ENCODE measurements at places on chromosomes 16 and 17.

- DNase-seq: peak; percentile 16
These were observed 42.1 kb downstream of the ITGAM start for GRCh38 chr16:31301708-31302400.

- DNase-seq: no peak
These were observed 482.8 kb downstream of the SOX9 start for GRCh38 chr17:72603420-72604242.

GRCh38 chr17:16258901-16259300 lies 41.9 kb downstream of the PIGL start:
- no peak for DNase-seq

DNA sequence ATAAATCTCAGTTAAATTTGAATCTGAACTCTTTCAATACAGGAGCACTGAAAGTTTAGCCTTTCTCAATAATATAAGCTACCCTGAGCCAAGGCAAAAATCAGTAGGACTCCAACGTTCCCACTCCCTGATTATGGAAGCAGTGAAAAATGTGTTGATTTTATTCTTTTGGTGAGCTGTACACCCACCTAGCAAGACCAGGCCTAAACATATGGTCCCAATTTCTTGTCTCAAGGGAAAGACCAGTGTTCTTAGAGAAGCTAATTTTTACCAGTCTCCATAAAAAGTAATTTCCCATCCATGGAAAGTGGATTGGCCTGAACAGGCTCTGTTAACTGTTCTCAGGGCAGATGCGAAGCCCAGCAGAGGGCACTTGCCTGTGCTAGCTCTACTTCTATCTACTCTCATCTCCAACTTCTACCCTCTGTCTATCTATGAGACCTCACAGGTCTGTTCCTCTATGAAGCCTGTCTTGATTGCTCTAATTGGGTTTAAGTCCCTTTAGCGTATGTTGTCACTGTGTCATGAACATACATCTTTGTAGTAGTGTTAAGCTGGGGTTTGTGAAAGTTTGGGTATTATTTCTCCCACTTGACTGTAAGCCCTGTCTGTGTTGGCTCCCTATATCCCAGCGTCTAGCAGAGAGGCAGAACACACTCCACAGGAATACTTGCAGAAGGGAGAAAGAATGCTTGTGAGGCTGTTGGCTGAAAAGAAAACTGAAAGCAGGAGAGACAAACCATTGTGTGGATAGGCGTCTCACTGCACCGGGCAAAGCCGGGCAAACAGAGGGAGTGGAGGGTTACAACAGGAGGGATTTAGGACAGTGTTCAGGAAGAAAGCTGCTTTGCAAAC lies 167.1 kb upstream of the MAF start:
- no peak for DNase-seq

GRCh38 chr17:57569853-57570252 lies 175.2 kb downstream of the CCDC182 start:
- no peak for DNase-seq

DNA sequence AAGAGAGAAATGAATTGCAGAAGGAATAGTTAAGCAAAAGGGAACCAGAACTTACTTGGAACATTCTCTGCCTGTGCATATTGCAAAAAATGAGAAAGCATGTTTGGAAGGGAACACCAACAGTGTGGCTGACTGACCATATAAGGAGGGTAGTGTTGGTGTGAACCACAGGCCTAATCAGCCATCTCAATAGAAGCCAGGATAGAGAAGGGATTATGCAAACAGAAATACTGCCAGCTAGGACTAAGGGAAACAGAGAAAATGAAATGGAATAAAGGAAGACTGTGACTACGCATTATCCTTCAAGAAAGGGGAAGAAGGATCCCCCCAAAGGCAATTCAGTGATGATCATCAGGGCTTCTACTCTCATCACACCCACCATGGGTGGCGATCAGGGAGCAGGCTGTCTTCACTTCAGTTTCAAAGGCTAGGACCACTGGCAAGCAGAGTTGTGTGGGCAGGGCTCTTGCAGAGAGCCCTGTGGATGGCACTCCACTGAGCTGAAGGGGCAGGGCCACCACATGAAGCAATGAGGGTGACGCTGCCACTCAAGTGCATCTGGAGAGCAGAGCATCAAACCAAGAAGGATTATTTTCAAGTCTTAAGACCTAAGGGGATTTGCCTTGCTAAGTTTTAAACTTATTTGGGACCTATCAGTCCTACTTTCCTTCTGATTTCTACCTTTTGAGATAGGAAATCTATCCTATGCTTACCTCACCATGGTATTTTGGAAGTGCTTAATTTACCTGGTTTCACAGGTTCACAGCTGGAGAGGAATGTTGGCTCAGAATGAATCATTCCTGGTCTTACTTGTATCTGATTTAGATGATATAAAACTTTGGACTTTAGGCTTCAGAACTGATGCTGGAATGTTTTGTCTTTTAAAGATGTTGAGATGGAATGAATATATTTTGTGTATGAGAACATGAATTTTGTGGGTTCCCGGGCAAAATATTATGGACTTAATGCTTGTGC lies 140.5 kb downstream of the SSH2 start:
- DNase-seq: no peak

DNA sequence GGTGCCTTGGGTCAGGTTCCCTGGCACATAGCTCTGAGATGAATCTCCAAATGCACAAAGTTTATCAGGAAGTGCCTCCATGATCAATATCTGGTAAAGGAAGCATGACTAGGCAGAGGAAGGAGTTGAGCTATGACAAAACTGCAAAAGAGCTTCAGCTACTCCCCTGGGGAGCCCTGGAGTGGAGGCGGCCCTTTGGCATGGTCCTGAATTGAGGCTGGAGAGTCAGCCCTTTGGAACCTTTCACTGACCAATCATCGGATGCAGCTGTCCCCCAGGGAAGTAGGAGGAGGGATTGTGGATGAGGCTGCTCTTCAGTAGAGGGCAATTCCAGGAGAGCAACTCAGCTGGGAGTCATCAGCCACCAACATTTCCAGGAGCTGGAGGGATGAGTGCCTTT lies 46.1 kb upstream of the NLRP1 start:
- DNase-seq: no peak

DNA sequence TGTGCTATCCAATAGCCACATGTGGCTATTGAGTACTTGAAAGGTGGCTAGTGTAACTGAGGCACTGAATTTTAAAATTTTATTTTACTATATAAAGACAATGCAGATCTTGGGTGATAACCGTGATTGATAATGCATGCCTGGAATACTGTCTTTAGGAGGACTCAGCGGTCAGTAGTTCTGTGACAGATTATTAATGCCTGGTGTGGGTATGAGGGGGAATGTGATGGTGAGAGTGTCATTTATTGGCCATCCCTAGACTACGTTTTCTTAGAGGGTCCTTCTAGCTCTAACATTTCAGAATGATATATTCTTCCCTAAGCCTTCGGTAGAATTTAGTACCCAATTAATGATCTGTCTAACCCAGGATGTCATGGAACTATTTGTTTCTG lies 157.6 kb downstream of the CPPED1 start:
- DNase-seq: no peak

GRCh38 chr17:50426814-50427787 lies 1.1 kb downstream of the ACSF2 start:
- peak; percentile 53 for DNase-seq

DNA sequence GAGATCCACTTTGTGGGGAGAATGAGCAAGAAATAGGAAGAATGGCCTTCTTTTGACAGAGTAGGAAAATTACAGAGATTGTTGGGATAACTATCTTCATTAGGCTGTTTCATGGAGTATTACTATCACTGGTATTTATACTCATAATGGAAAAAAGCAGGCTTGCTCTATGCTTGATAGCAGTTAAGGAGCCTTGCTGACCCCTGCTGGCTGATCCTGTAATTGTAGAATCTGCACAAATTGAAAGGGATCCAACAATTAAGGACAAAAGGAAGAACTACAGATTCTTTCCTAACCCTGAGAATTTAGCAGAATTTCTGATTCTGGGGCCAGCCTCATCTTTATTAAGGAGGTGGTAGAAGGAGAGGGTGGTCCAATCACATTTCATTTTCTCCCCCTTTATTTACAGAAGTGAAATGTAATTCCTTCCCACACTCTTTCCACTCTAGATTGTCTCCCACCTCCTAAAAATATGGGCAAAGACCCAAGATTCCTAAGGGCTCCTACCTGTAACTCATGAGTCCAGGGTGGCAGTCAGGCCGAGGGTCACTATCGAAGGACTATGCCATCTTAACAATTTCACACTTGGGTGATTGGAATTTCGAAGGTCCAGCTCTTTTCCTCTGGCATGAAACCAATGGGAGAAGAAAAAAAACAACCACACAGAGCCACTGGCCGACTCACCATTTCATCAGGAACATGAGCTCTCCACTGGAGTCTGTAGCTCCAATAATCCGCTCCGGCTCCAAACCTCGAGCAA lies 26.3 kb downstream of the NFE2L1 start:
- DNase-seq: peak; percentile 53

GRCh38 chr17:66438101-66438500 lies 135.7 kb downstream of the PRKCA start:
- no peak for DNase-seq

- no peak for DNase-seq
These were observed 8.7 kb upstream of the BEAN1 start for GRCh38 chr16:66418165-66418962.

- DNase-seq: no peak
These were observed 21.4 kb downstream of the NPLOC4 start for GRCh38 chr17:81615401-81615930.

DNA sequence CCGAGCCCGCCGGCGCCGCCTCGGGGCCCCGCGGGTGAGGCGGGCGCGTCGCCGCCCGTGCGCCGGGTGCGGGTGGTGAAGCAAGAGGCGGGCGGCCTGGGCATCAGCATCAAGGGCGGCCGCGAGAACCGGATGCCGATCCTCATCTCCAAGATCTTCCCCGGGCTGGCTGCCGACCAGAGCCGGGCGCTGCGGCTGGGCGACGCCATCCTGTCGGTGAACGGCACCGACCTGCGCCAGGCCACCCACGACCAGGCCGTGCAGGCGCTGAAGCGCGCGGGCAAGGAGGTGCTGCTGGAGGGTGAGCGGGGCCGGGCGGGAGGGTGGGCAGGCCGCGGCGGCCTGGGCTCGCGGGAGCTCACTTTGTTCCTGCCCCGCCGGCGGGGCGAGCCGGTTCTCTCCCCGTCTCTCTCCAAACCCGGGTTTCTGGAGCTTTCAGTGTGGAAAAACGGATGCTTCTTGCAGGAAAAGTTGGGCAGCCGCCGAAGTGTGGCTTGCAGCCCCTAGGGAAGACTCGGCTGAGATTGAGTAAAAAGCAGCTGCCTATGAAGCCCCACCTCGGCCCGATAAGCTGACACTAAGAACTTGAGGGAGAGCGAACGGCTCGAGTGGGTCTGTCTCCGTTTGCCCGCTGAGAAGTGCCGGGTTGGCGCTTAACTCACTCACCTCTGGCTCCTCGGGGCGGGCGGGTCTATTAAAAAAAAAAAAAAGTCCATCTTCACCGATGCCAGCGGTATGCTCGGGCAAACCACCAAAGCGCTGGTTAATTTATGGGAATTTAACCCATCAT lies 677 bp downstream of the SNTB2 start:
- DNase-seq: peak; percentile 45

DNA sequence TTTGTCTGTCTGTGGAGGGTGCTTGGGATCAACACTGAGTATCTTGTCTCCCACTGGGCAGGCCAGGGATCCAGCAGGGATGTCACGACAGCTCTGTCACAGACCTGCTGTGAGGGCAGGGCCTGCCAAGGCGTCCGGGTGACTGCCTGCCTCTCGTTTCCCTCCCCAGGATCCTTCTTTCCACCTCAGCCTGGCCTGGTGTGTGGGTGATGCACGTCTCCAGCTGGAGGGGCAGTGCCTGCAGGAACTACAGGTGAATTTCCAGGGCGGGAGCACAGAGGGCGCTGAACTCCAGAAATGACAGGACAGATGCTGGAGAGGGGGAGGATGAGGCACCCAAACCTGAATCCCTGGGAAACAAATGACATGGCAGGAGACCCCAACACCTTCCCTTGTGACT lies 6.8 kb upstream of the MMP15 start:
- DNase-seq: no peak

GRCh38 chr17:64461788-64462187 lies 12.9 kb downstream of the MILR1 start:
- no peak for DNase-seq

- DNase-seq: no peak
These were observed 72.3 kb upstream of the LHX1 start for GRCh38 chr17:36864827-36865430.

GRCh38 chr17:19270704-19271611 lies 33.8 kb downstream of the EPN2 start:
- DNase-seq: no peak

DNA sequence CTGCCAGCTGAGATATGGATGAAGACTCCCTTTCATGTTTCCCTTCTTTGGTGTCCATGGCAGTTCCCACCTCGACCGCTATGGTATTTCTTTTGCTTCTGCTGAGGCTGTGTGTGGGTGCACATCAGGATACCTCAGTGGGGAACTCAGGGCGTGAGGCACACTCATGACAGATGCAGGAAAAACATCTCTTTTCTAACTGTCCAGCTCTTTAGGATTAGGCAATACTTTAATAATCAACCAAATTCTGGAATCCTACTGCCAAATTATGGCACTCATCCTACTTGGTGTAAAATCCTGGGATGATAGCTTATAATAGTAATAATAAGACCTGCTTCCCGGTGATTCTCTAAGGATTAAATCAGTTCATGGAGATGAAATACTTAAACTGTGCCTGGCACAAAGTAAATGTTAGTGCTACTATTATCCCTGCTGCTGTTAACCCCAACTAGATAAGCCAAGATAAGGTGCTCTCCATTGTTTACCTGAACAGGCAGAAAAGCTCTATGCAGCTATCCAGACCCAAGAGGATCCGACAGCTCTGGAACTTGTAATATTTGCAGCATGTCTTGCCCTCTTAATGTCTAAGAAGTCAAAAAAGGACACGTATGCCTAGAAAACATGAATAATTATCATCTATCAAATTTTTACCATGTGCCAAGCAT lies 543.3 kb downstream of the WWOX start:
- no peak for DNase-seq

- no peak for DNase-seq
These were observed 29.4 kb downstream of the RBFOX3 start for GRCh38 chr17:79581324-79581932.

- peak; percentile 58 for DNase-seq
These were observed 11.4 kb downstream of the CHST4 start for GRCh38 chr16:71537643-71538042.

- peak; percentile 78 for DNase-seq
These were observed 16.5 kb downstream of the CCDC102A start for GRCh38 chr16:57519796-57520360.

GRCh38 chr17:68501074-68501473 lies 11.2 kb upstream of the PRKAR1A start:
- no peak for DNase-seq

- no peak for DNase-seq
These were observed 122.0 kb downstream of the METRNL start for GRCh38 chr17:83201206-83202001.

DNA sequence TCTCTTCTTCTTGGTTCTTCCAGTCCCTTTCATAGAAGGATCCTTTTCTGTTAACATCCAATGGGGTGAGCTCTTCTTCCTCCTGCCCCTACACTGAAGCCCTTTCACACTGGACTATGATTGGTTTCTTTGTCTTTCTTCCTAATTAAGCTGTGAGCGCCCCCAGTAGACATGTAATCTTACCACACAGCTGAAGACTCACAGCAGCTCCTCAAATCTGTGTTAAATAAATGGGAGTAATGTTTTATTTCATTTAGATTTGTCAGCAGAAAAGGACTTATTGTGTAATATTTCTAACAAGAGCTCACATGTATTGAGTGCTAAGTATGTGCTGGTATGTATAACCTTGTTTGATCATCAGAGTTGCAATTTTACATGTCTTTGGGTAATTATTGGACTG lies 55.7 kb downstream of the TOX3 start:
- DNase-seq: no peak

- DNase-seq: no peak
These were observed 41.3 kb downstream of the TMEM100 start for GRCh38 chr17:55681342-55681700.

GRCh38 chr17:57803021-57803420 lies 46.8 kb downstream of the MRPS23 start:
- no peak for DNase-seq
